Kidney (tissue), 22 donors: ENCODE measurements at places on chromosomes 3 and 15. TPM values are rescaled to one million over a fixed set of nuclear protein-coding genes. Genes with fewer than 3 reads are reported as not detected.

Gene RMDN3
- 38.2 TPM for total RNA-seq

Gene HYAL2
- 142 TPM for total RNA-seq

Gene TRANK1
- total RNA-seq = 21.4 TPM

- DNase-seq = peak; percentile 20
These were observed 66.8 kb downstream of the FAIM start for GRCh38 chr3:138675393-138675792.

DNA sequence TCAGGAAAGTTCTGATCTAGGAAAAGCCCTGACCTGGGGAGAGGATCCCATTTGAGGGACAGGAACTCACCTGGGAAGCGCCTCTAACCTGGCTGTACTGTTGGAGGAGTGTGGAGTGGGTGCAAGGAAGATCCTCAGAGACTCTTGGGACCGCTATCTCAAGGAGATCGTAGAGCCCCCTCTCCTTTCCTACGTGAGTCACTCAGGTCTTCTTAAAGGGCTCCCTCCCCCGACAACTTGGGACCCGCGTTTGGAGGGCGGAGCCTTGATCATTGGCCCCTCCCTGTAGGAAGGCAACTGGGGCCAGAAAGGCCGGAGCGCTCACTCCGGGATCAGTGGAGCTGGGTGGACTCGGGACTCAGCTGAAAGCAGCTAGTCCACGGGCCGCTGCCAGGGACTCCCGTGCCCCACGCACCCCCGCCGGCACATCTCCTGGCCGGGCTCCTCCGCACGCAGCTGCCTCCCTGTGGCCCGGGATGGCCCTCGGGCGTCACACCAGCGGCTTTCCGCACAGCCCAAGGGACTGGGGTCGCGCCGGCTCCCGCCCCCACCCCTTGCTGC lies 520 bp downstream of the SLC26A6 start:
- peak; percentile 61 for DNase-seq

DNA sequence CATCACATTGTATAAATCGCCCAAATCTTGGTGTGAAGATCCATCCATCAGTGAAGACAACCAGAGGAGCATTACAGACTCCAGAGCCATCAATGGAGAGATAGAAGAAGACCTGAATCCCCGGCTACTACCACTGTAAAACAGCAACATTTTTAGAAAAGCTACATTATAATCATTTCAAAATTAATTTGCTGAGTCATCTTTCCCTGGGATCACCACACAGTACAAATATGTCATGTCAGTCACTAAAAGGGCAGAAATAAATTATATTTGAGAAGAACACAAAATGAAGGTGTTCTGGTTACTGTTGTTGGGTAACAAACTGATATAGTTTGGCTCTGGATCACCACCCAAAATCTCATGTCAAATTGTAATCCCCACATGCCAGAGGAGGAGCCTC lies 218.5 kb upstream of the STT3B start:
- no peak for DNase-seq

- no peak for DNase-seq
These were observed 487.8 kb downstream of the FOXP1 start for GRCh38 chr3:71095511-71096291.

DNA sequence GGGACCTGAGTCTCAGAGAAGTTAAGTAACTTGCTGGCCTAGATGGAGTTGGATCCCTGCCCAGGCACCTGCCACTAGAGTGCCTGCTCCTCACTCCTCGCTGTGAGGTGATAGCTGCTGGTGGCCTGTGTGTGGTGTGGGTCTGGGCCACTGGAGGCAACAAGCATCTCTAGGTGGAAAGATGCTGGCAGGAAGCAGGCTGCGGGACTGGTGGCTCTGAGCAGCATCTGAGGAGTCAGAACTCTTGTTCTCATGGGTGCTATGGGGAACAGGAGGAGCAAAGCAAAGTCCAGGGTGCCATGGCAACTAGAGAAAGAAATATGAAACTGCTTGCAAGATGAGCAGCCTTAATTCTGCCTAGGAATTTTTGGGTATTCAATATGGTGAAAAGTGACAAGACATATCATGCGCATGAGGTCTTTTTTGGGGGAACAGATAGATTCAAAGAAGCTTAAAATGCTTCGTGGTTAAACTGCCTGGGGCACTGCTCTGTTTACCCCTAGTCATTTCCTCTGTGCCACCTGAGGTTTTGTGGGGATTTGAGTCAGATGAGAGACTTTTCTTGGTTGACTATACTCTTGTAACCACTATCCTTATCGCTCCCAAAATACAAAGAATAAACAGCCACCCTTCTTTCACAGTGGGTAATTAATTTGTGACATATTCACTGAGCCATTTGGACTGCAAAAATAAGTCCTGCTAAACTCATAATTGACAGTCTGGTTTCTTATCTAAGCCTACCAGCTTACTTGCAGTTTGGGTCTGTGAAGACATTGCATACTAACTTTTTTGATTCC lies 50.3 kb downstream of the MED12L start:
- DNase-seq = no peak

DNA sequence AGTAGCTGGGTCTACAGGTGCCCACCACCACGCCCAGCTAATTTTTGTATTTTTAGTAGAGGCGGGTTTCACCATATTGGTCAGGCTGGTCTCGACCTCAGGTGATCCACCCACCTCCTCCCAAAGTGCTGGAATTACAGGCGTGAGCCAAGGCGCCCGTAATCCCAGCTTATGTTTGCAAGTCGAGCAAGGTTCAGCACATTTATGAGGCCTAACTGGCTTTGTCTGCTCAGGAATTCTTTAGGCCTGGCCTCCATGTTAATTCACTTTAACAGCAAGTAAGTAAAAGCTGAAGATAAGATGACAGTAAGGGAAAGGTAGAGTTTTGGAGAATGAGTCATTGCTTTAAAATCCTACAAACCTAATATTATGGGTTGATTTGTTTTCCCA lies 24.6 kb downstream of the SIDT1 start:
- no peak for DNase-seq

GRCh38 chr15:98896002-98896721 lies 111.4 kb downstream of the PGPEP1L start:
- no peak for DNase-seq

- DNase-seq = no peak
These were observed 275.3 kb upstream of the CADM2 start for GRCh38 chr3:84683493-84683892.

DNA sequence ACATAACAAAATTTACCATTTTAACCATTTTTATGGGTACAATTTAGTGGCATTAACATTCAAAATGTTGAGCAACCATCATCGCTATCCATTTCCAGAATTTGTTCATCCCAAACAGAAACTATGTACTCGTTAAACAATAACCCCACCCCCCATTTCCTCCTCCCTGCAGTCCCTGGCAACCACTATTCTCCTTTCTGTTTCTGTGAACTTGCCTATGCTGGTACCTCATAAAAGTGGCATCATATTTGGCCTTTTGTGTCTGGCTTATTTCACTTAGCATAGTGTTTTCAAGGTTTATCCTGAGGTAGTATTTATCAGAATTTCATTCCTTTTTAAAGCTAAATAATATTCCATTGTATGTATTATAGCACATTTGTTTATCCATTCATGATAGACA lies 32.4 kb downstream of the C3orf80 start:
- no peak for DNase-seq

- DNase-seq = peak; percentile 9
These were observed 48.5 kb downstream of the ITGA11 start for GRCh38 chr15:68383161-68384074.

DNA sequence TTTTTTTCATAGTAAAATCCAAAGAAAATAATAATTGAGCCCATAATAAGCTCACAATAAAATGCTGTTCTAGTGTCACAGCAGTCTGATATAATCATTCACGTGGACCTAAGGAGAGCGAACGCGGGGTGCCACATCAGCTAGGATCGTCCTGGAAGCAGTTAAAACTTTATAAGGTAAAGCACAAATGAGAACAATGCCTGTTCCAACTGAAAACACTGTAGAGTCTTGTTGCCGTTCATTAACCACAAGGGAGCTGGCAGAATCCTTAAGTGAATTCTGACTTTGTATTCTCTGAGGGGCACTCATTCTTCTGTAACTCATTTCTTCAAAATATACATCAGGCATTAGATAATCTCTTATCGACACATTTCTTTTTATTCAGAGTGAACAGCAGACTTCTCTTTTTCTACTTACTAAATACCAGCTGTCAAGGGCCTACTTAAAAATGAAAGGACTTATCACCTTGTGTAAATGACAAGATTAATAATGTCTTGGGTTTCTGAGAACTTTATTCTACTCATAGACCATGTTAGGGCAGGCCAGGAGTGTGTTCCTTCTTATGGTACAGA lies 524.6 kb downstream of the MECOM start:
- DNase-seq = no peak

GRCh38 chr3:120145542-120146285 lies 51.5 kb upstream of the GSK3B start:
- DNase-seq = no peak

DNA sequence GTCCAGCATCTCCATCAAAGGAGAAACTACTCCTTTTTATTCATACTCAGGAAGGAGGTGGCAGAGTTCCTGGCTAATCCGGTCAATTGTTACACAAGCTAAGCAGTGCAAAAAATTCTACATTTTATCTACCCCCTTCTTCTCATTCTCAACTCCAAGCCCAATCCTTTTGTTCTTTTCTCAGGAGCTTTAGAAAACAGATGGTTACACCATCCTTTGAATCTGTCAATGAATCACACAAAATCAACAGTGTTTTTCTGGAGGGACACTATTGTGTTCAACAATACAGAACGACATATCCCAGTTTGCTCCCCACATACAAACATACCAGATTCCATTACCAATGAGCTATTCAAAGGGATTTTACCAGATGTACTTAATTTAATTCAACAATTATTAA lies 362.1 kb downstream of the MAGI1 start:
- no peak for DNase-seq

DNA sequence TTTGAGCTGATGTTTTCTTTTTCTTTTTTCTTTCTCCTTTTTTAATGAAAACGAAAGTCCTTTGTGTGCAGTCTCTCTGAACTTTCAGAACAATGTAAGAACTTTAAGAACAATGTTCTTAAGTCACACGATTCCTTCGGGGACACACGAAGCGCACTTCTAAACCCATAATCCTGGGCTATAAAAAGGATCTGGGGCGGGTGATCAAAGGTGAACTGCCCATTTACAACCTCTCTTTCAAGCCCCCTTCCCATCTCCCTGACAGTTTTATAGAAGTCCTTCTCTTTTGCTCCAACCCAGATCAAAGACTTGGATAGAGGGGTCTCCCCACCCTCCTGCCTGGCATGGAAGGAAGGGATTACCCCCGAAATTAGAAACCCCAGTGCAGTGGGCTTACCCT lies 126.8 kb downstream of the BDH1 start:
- no peak for DNase-seq

DNA sequence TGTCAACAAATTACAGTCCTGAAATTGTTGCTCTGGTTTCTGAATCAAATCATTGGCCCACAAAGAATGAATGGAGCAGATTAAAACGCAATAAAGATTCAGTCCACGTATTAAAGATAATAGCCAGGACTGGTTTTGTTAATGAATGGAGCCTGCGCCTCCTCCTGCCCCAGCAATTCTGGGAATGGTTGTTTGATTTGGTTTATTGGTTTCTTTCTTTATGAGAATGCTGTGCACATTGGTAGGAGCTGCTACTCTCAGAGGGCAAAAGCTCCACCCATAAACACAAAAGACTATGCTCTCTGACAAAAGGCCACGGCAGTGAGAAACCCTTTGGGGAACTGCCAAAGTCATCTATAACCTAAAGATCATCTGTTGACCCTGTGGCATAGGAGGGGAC lies 261.1 kb downstream of the ABHD5 start:
- no peak for DNase-seq
